ENCODE measurements at places on chromosomes 5 and 9. TPM values are rescaled to one million over a fixed set of nuclear protein-coding genes. Genes with fewer than 3 reads are reported as not detected.
A peak's percentile ranks its signal among the peaks of the same experiment; 100 is the strongest.

- peaks cover 6% of the 10 kb centered on the region for H3K4me1 ChIP-seq
- H3K27me3 ChIP-seq, result no peaks in the 10 kb centered on the region
- no peak for DNase-seq
- no peak overlapping the region for H3K4me3 ChIP-seq
Measured at GRCh38 chr9:126939821-126940221, 25.2 kb downstream of the RALGPS1 start.

DNA sequence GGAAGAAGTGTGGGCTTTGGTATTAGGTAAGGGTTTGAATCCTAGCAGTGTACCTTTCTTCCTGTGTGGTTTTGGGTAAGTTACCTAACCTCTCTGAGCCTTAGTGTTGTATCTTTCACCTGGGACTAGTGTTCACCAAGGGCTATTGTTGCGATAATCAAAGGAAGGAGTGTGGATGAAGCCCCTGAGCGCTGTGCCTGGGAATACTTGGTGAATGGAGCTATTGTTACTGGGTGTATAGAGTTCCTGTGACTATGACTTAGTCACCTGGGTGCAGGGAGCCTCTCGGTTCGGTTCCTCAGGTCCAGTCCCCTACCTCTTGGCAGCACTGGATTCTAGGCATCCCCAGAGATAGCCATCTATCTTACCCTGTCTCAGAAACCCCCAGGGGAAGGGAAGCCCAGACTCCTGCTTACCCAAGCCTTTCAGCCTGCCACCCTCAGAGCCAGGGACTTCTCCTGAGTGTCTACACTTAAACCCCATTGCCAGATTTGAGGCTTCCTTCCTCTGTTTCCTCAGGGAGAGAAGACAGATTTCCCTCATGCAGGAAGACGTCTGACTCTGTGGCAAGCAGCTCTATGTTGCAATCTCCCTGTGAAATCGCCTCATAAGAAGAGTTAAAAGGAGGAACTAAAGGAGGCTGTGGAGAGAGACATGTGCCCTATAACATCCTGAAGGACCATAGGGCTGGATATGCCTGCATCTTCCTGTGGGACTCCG lies 181.0 kb upstream of the PITX1 start:
- no peaks in the 10 kb centered on the region for H3K4me1 ChIP-seq
- no peaks in the 10 kb centered on the region for H3K36me3 ChIP-seq
- H3K27me3 ChIP-seq, result no peaks in the 10 kb centered on the region
- H3K27ac ChIP-seq, result no peak overlapping the region
- DNase-seq, result peak; percentile 10

DNA sequence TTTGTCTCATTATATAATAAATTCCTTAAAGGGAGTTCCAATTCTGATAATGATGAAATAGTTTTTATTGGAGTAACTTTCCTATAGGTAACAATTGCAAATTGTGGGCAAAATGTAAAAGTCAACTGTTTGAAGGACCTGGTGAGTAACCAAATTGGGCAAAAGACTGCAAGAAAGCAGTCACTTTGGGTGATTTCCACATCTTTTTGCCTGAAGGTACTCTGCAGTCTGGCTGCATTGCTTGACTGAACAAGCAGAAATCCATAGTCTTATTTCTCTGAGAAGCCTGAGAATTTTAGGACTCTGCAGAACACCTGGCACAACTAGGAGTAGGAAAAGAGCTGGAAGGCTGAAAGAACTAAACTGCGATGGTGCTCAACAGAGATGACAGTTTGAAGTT lies 114.9 kb downstream of the HOMER1 start:
- no peaks in the 10 kb centered on the region for H3K4me1 ChIP-seq
- peaks cover 14% of the 10 kb centered on the region for H3K36me3 ChIP-seq
- no peak overlapping the region for H3K27ac ChIP-seq
- H3K27me3 ChIP-seq, result no peaks in the 10 kb centered on the region

Gene JAKMIP2
- total RNA-seq, result 6.4 TPM

Gene ANKRD18A
- total RNA-seq, result 14.4 TPM

Gene MARCOL
- total RNA-seq, result not detected

Gene PCAT7
- 4.0 TPM for total RNA-seq

Gene EPB41L4B
- total RNA-seq, result 18.9 TPM

Gene FOXD1
- 0.31 TPM for total RNA-seq

All from H9 (cell line).